DMS79 treated with DMSO at 0.1 percent for 48 hours (cell line): ENCODE measurements at places on chromosomes 2 and 18.

GRCh38 chr2:171864357-171864985, 29.6 kb downstream of the SLC25A12 start:
- DNase-seq = no peak

- DNase-seq = no peak
These were observed 544.1 kb downstream of the LRRTM4 start for GRCh38 chr2:76977846-76978727.

GRCh38 chr2:215358891-215359575, 47.2 kb downstream of the ATIC start:
- no peak for DNase-seq

- DNase-seq = no peak
These were observed 537.7 kb upstream of the PKDCC start for GRCh38 chr2:41510108-41510507.

DNA sequence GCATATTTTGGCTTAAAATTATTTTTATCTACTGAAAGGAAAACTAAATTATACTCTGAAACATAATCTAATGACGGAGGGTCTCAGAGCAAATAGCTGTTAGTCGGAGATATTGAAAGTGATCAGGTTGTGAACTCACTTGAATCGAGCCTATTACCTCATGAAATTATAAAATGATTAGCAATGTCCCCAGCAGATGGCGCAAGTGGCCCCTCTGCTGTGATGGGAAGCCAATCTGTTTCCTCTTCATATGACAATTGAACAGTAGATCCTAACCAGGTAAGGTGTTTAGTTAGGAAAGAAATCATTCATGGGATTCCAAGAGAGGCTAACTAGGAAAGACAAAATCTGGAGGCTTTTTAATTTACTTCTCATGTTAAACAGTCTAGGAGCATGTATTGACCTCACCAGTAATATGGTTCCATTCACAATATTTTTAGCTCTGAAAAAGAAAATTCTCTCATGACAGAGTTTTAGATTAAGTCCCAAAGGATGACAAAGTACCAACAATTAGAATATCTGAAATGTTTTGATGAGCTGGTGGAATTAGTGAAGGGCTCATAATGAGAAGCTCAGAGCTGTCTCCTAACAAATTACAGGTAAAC, 29.9 kb upstream of the MPPE1 start:
- peak; percentile 69 for DNase-seq

DNA sequence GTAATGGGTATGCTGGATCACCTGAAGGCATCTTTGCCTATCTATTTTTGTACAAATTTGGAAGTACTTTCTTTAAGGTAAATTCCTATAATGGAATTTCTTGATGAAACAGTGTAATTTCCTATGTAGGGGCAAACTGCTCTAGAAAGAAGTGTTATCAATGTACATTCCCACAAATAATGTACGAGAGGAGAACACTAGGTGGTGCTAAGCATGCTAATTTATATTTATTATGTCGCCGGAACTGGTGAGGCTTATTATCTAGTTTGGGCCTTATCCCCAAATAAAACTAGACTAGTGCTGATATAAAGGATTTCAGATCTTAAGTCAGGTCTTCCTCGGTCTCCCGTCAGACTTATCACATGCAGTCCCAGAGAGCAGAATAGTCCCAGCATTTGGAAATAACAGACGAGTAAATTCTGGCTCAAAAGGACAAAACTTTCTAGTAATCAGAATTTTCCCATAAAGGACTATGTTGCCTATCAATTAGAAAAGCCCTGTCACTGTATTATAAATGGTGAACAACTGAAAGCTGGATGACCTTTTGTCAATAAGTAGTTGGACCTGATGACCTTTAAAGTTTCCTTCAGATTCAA, 86.9 kb upstream of the RBBP8 start:
- no peak for DNase-seq

DNA sequence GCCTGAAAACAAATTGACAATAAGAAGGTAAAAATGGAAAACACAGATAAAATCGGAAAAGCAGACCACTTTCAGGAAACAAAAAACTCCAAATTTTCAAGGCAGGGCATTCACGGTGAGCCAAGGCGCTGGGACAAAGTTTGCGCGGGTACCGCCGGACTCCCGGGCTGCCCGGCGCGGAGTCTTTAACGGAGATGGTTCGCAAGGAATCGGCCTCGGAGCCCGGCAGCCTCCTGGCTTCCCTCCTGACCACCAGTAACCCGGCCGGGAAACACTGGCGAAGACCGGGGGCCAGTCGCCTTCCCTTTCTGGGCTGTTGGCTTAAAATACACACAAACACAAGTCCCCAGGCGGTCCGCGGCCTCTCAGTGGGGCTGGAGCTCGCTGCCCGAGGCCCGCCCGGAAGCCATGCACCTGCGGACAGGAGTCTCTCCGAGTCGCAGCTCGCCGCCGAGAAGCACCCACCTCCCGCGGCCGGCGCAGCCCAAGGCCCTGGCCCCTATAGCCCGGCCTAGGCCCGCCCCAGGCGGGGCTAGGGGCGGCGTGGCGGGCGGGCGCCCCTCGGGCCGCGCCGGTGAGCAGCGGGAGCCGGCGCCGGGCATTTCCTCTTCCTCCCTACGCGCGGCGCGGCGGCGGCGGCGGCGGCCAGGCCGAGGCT, 622 bp upstream of the KCMF1 start:
- DNase-seq = peak; percentile 37

DNA sequence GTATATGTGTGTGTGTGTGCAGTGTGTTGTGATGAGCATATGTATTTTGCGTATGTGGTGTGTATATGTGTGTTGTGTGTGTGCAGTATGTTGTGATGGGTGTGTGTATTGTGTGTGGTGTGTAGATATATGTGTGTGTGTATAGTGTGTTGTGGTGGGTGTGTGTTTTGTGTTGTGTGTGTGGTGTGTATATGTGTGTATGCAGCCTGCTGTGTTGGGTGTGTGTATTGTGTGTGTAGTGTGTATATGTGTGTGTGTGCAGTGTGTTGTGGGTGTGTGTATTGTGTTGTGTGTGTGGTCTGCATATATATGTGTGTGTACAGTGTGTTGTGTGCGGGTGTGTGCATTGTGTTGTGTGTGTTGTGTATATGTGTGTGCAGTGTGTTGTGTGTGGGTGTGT, 23.9 kb downstream of the ACKR3 start:
- DNase-seq = no peak

- no peak for DNase-seq
These were observed 28.8 kb downstream of the SP140 start for GRCh38 chr2:230254152-230254881.

DNA sequence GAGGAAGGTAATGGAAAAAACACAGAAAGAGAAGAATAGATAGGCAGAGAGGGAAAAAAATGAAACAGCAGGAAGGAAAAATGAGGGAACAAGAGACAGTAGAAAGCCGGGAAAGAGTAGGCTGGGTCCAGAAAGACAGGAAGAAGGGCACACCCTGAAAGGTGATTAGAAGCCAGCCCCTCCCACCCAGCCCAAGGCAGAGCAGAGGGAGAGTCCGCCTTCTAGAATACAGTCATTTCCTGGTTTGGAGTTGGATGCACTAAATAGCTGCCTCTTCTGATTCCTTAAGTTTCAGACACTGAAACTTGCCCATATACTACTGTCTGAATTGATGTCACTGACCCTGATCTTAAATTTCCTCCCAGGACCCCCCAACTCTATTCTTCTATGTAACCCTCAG, 17.9 kb upstream of the DSG3 start:
- no peak for DNase-seq

DNA sequence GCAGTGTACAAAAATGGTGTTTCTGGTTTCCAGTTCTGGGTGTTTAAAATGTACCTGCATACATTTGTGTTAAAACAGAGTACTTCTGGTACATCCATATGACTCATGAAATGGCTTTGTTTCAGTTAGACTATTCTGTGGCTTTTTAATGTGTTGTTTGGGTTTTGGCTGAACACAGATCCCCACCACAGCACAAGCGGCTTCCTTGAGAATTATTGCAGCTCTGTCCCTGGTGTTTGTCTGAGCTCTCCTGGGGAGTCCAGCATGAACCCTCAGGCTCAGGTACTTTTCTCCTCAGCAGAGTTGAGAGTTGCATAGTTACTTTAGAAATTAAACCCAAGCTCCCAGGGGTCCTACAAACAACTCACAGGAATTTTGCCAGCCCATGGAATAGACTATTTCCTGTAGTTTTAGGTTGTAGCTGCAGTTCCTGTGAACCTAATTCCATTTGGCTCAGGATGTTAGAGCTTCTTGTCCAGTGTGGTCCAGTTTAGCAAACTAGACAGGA, 64.8 kb upstream of the EML6 start:
- DNase-seq = no peak

DNA sequence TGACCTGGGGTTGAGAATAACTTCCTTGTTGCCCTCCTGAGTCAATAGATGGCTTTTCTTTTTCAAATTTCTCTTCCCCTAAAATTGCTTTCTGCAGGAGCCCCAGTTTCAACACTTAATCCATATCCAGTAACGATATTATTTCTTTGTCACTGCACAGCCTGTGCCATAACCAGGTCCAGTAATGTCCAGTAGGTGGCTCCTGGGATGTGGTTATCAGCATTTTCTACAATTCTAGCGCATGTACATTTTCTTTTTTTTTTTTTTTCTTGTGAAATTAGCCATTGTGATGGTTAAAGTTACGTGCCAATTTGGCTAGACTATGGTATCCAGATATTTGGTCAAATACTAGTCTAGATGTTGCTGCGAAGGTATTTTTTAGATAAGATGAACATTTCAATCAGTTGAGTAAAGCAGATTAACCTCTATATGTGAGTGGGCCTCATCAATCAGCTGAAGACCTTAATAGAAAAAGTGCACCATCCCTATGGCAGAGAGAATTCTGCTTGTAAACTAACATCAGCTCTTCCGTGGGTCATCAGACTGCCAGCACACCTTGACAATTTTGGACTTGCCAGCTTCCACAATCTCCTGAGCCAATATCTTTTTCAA, 72.9 kb upstream of the SCG2 start:
- no peak for DNase-seq

- peak; percentile 9 for DNase-seq
These were observed 553 bp downstream of the CNDP2 start for GRCh38 chr18:74496508-74497323.

GRCh38 chr2:108988796-108989713, at the start of gene EDAR:
Gene EDAR (minus strand): TSS chr2:108989220. CDS start chr2:108931014, 58,206 bp downstream.
- peak; percentile 67 for DNase-seq
